ENCODE measurements at places on chromosomes 12 and 14. TPM values are rescaled to one million over a fixed set of nuclear protein-coding genes. Genes with fewer than 3 reads are reported as not detected.

GRCh38 chr12:25994901-25995625, 36.6 kb downstream of the RASSF8 start:
- no peak for DNase-seq

DNA sequence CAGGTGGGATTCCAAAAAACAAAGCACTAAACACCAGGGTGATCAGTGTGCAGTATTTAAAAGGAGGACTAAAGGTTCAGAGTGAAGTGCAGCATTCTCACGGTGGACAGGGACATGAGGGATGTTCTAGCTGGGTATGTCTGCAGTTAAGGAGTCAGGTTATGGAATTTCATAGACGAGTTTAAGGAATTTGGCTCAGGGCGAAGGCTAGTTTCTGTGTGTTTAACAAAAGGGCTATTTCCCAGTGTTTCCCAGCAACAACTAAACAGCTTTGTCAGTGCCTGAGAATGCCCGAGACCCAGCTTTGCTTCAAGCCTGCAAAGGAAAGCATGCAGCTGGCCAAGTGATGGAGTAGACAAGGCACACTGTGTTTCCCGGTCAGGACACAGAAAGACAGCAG, 7.0 kb downstream of the KRT1 start:
- DNase-seq: no peak

ALDH2 gene
- 40.4 TPM for total RNA-seq

DNA sequence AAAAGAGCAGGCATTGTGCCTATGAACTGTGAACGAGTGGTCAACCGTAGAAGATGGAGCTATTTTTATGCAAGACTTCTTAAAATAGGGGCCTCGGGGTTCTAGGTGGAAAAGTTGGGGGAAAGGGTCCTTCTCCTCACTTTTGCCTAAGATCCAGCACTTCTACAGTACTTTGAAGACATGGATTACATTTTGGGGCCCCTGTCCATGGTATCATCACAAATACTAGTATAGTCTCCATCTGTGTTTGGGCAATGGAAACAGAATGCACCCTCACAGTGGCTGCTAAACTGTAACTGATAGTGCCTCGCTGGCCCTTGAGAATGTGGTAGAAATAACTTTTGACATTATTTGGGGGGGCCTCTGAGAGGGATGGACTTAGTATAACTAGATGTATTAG, 5.5 kb upstream of the CCDC184 start:
- DNase-seq: no peak

VPS33A gene
- total RNA-seq: 41.8 TPM

DNA sequence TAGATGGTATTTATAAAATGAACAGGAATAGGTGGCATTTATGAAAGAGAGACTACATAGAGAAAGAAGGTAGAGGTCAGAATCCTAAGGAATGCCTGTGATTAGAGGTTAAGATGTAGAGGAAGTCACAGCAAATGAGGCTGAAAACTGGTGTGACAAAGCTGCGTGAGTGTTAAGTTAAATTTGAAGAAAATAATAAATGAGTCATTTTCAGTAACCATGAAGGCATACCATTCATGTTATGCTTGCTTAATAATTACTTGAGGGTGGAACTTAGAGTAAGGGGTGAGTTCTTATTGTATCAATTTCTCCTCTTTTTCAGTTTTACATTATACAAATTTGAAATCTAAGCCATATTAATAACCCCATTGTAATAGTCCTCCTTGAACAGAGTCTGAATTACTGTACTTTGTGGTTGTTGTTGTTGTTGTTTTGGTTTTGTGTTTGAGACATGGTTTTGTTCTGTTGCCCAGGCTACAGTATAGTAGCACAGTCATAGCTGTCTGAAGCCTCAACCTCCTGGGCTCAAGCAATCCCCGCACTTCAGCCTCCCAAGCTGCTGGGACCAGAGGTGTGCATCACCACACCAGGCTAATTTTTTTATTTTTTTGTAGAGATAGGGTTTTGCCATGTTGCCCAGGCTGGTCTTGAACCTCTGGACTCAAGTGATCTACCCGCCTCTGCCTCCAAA, 761.5 kb downstream of the GALC start:
- DNase-seq: no peak

CLEC4D gene
- total RNA-seq: not detected

AICDA gene
- total RNA-seq: not detected

HNF1A gene
- total RNA-seq: not detected
